ENCODE measurements at places on chromosomes 11 and 22.
A peak's percentile ranks its signal among the peaks of the same experiment; 100 is the strongest.

DNA sequence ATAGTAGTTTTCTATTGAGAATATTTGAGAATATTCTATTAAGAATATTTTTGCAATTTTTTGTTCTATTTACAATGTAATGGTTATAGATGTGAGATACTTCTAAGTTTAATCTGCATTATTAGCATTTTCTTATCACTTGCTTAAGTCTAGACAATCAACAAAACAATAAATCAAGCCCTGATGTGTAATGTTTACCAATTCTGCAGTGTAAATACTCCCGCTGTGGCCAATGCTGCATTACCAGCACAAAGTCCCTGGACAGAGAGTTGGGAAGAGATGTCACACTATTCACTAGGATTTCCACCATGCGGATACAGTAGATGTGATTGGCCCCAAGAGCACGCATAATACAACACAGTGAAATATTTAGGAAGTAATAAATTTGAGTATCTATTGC, 47.6 kb upstream of the GCAT start:
- DNase-seq, result no peak

- DNase-seq, result peak; percentile 19
These were observed 53.2 kb downstream of the ALX4 start for GRCh38 chr11:44256673-44257291.

DNA sequence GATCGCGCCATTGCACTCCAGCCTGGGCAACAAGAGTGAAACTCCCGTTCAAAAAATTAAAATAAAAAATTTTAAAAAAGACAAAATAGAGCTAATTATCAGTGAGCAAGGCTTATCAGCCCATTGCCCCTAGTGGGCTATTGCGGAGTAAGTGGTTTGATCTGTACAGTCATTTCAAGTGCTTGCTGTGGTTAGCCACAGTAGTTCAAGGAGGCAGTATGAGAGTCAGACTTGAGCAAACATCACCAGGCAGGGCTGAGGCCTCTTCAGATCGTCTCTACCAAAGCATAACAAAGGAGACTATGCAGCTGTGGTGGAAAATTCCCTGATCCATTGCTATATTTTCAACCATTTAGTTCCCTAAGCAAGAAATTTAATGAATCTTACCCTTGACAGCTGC, 4.3 kb upstream of the SBF2 start:
- peak; percentile 92 for DNase-seq

- DNase-seq, result no peak
These were observed 34.1 kb upstream of the GRAMD4 start for GRCh38 chr22:46586123-46586519.

Measured in GM12865 (cell line).